ENCODE measurements at places on chromosomes 5 and 9.
A peak's percentile ranks its signal among the peaks of the same experiment; 100 is the strongest.

DNA sequence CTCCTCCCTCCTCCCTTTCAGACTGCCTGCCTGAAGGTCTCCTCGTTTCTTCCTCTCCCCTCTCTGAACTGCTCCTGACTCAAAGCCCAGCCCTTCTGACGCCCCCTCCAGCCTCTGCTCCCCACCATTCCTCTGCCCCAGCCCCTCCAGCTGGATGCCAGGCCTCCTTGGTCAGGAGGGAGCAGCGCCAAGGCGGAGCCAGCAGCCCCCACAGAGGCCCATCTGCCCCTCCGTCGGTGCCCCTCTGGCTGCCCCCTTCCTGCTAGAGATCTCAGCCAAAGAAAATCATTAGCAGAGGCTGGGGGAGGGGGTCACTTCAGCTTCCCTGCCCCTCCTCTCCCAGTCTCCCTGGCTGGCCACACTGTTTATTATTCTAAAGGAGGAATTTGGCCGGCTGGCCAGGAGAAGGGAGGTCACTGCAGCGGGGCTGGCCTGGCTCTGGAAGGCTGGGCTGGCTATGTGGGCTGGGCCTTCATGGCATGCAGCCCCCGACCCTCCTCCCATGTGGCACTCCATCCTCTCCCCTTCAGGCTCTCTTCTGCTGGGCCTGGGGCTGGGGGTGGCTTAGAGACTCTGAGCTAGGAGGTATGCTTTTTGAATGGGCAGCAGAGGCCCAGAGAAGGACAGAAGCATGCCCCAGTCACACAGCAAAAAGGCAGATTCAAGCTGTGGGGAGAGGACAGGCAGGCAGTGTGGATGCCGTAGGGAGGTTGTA, 16.9 kb downstream of the PDGFRB start:
- no peak for DNase-seq

DNA sequence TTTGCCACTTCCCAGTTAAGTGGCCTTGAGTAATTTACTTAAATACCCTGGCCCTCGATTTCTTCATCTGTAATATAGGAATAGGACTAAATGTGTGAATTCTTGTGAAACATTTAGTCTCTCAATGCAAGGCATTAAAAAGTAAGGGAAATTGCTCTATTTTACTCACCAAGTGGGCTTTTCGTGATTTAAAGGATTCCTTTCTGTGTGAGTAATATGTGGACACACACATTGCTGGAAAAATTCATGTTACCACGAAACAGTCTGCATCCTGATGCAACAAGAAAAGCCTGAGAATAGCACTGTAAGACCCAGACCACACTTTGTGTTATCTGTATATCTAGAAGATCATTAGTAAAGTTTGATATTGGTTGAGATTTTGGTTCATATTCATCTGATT, 1243.0 kb upstream of the CDH9 start:
- DNase-seq, result no peak

DNA sequence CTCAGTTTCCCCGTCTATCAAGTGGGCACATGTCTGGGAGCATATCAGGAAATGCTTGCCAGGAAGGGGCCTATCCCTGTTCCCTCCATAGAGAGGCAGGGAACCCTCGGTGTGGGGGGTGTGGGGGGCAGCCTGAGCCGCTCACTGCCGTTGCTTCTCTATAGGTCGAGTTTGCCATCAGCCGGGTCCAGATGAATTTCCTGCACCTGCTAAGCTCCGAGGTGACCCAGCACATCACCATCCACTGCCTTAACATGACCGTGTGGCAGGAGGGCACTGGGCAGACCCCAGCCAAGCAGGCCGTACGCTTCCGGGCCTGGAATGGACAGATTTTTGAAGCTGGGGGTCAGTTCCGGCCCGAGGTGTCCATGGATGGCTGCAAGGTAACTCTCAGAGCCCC, 13.8 kb upstream of the ORM1 start:
- peak; percentile 13 for DNase-seq

GRCh38 chr9:128523199-128523925, 18.8 kb downstream of the GLE1 start:
- no peak for DNase-seq

DNA sequence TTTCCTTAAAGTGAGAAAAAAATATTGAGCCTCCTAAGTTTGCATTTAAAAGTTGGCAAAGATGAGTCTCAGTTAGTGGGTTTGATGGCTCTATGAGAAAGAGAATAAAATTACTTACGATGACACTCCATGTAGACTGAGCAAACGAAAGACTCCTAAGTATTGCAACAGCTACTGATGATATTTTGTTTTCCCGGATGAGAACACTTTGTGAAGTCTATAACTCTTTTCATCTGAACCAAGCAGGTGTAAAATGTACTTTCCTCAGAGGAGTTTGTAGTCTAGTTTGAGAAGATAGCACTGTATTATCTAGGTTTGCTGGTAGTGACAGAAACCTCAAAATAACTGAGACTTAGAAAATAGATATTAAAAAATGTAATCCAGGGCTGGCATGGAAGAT, 1.7 kb upstream of the ITK start:
- DNase-seq, result no peak

DNA sequence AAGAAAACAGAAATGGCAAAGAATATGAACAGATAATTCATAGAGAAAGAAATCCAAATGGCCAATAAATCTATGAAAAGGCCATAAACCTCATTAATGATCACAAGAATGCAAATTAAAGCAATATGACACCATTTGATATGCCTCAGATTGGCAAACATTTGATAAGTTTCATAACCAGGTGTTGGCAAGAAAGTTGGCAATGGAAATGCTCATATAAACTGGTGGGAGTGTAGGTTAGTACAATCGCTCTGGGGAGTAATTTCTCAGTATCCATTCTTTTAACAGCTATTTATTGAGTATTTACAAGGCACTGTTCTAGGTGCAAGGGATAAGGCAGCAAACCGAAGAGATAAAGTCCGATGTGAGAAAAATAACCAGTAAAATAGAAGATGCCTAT, 154.5 kb downstream of the TTLL11 start:
- no peak for DNase-seq

DNA sequence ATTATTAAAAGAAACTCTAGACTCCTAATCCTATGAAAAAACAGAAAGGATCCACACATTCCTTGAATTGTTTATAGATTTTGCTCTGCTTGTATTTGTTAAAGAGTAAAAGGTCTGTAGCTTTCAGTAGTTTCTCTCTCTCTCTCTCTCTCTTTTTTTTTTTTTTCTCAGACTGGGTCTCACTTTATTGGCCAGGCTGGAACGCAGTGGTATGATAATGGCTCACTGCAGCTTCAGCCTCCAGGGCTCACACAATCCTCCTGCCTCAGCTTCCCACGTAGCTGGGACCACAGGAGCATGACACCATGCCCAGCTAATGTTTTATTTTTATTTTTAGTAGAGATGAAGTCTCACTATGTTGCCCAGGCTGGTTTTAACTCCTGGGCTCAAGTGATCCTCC, 9.3 kb downstream of the UGT3A2 start:
- no peak for DNase-seq

GRCh38 chr5:84438456-84438855, 53.8 kb upstream of the EDIL3 start:
- no peak for DNase-seq

- DNase-seq, result no peak
Measured at GRCh38 chr5:98755406-98755805, 18.1 kb upstream of the RGMB start.

DNA sequence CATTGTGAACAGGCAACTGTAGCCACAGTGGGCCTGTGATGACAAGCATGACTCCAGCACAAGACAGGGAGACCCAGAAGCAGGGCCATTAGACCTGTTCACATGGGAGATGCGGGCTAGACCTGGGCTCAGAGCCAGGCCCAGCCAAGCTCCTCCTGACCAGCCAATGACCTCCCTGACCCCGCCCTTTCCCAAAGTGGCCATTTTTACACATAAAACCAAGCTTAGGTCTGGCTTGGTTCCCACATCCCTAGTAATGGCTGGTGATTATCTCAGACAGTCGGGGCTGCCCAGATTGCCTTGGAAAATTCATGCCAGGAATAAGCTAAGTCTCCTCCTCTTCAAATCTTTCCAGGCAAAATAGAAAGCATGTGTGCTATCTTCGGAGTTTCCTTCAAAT, 94.1 kb downstream of the FRMD3 start:
- no peak for DNase-seq

- DNase-seq, result no peak
Measured at GRCh38 chr5:78640662-78641474, 7.7 kb downstream of the LHFPL2 start.

DNA sequence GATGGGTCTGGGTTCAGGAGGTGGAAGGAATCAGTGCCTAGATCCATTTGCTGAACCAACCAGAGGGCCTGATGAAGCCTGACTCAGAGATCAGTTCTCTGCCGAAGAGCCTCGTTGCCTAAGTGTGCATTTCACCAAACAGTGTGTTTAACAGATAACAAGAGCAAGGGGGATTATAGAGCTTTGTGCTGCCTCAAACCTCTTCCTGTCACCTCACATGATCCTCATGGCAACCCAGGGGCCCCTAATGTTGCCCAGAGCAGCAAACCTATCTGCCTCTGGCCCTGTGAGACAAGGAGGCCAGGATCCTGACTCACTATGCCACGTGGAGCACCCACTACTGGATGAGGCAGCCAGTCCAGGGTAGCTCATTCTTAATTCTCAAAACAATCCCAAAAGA, 66.3 kb upstream of the EPB41L4B start:
- no peak for DNase-seq

GRCh38 chr5:23368393-23368792, 139.0 kb upstream of the PRDM9 start:
- no peak for DNase-seq
